ENCODE measurements at places on chromosomes 5 and 9.
A peak's percentile ranks its signal among the peaks of the same experiment; 100 is the strongest.

DNA sequence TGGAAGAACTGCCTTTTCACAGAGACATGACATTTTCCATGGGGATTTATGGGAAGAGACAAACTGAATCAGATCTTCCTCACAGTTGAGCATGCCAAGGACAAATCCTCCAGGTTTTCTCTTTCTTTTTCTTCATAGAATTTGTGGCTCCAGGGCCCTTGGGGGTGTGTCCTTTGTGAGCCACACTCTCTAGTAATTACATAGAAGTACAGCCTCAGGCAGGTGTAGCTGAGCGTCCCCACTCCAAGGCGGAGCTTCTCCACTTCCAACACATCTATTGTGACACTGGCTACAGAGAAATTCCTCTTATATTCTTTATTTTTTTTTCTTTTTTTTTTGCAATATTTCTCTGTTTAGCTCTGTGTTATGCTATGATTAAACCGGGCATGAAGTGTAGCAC lies 420.5 kb upstream of the CD180 start:
- DNase-seq, result no peak

DNA sequence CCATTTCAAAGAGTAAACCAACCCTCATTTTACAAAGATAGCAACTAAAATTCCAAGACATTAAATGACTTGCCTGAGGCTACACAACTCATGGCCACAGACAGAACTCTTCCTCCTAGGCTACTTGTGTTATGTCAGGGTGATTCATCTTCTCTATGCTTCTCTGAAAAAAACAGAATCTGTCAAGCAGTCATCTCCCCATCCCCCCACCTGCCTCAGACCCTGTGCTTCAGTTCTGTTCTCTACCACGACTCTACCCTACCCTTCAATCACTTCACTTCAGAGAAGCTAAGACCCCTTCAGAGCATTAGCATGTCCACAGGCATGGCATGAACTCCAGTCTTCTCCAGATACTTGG lies 277.7 kb upstream of the PTGER4 start:
- DNase-seq, result no peak

- peak; percentile 92 for DNase-seq
Measured at GRCh38 chr9:14251154-14252071, 62.5 kb downstream of the NFIB start.

DNA sequence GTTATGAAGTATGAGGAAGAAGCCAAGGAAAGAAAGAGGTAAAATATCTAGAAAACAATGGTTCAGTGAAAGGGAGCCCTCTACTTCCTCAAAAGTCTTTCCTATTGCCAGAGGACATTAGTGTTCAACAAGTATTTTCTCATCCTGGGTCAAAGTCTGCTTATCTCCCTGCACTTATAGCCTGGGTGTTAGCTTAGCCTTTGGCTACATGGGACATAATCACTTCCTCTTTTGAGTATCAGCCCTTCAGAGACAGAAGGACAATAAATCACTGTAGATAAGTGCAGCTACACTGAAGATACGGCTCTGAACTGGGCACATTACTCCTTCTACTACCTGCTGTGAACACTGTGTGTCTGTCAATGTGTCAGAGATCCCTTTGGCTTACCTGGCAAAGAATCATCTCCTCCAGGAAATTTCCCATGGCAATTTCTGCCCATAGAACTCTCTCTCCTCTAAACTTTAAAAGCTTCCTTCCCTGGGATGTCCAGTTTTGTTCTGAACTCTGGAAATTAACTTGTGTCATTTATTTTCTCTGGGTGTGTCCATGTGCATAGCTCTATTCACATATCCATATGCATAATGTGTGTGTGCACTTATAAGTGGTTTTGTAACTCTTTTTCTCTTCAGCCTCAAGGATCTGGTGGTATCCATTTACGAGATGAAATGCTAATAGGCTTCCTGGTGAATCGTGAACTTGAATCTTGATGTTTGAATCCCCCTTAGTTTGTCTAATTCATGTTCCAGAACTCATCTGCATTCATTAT lies 30.0 kb upstream of the RECK start:
- no peak for DNase-seq

DNA sequence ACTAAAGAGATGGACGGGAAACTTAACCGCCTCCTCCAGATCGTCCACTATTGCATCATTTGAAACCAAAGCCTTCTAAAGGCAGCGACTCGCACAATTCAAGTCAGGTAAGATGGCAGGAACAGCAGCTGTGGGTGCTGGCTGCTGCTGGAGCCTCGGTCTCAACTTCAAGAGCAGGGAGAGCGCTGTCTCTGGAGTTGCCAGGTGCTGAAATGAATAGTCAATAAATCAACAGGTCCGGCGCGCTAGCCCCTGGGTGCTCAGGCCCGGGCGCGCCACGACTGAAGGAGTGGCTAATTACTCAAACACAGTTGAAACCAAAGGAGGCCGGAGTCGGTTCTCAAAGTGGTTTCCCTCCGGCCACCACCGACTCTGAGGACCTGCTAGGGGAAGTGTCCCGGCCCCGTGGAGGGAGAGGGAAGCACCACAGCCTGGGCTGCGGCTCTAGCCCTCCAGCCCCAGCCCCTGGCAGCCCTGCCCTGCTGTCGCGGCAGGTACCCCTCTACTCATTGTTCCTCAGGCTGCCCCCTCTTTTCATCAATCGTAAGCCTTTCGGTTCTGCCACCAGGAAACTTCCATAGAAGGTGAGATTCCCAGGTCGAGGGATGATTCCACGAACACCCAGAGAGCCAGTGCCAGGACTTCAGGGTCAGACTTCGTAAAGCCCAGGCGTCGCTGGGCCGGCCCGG lies 804 bp downstream of the TTC39B start:
- DNase-seq, result peak; percentile 87

DNA sequence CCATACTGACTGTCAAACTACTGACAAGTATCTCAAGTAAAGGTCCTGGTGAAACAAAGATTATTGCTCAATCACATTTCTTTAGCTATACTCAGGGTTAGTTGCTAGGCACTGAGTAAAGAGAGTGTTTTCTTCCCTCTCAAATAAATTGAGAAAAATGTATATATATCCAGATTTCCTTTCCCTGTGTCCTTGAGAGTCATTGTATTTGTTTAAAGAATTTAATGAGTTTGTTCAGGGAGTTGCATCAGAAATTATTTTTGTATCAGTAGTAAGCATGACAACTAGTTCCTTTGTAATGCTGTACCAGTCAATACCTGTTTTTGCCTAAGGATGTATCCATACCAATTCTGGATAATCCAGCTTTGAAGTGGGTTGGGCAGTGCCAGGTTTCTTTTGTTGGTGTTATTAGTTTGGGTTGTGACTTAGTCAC lies 3.2 kb upstream of the ANKHD1 start:
- no peak for DNase-seq

DNA sequence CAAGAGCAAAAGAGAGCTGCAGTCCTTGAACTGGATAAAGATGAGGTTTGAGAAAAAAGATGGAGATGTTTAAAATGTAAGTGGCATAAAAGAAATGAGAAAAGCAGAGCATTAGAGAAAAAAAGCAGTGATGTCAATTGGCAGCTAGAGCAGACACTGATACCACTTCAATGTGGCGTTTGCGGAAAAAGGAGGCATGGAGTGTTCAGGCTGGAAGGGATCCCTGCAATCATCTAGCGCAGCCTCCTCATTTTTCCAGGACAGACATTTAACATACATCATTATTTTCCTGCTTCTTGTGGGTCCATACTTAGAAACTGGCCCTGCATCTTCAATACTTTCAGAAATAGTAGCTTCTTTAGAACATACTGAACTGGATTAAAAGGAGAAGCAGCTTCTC lies 563.8 kb downstream of the PTPRD start:
- no peak for DNase-seq

DNA sequence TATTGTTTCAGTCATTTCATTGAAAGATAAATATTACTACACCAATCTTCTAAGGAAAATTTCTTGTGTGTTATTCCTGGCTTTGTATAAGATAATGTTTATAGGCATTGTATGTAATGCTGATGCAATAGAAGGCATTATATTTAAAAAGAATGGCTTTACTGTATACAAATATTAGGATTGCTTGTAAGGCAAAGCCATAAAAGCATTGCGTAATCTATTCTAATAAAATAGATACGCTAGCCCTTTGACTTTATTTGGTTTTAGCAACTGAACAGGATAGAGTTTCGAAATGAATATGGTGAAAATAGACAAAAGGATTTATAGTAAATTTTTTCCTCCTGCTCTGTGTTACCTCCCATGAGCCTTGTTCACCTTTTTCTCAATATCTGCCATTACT lies 5.5 kb upstream of the LYSMD3 start:
- no peak for DNase-seq

DNA sequence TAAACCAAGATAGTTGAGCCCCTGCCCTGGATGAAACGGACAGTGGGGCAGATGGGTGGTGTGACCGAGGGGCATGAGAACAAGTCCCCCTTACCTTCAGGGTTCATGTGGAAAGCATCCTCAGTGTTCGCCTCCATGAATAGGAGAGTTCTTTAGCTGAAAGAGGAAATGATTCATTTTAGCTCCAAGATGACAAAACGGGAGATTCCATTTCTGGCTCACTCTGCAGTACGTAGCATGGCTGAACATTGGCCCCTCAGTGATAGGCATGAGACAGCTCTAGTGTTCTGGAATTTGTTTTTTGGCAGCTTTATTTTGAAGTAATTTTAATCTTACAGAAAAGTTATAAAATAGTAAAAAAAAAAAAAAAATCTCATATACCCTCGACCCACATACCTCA lies 70.2 kb upstream of the AGXT2 start:
- DNase-seq, result no peak

DNA sequence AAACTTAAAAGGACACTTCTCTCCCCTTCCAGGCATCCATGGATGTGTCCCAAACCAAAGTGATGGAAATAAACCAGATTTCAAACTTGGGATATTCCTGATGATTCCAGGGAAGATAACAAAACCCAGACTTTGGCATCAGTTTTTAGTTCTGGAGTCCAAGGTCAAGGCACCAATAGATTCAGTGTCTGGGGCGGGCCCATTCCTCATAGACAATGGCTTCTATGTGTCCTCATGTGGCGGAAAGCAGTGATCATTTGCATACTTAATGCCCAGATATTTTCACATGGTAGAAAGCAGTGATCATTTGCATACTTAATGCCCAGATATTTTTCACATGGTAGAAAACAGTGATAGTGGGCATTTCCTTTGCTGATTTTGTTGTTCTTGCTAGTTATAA lies 151.4 kb upstream of the DAP start:
- DNase-seq, result no peak

DNA sequence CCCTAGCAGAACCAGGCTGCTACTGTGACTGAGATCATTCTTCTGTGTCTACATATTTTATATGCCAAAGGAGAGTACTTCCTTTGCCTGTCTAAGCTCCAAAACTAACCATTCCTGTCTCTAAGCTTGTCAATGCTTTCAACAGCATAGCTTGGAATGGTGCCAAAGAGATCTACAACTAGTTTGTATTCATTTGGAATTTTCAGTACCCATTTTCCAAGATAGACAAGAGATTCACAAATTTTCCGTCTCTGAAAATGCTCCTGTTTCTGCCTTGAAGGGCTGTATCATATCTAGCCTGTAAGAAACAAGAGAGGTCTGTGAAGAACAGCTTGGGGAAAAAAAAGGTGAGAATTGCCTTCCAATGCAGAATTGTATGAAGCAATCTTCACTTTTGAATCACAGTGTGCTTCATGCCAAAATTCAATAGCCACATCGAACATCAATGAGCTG lies 334.4 kb upstream of the ACTBL2 start:
- DNase-seq, result peak; percentile 7

- DNase-seq, result no peak
Measured at GRCh38 chr9:116318468-116319374, 165.1 kb downstream of the PAPPA start.

- DNase-seq, result no peak
Measured at GRCh38 chr5:171412186-171412585, 7.3 kb upstream of the FGF18 start.

GRCh38 chr5:148859703-148860102 lies 33.3 kb downstream of the ADRB2 start:
- DNase-seq, result no peak

DNA sequence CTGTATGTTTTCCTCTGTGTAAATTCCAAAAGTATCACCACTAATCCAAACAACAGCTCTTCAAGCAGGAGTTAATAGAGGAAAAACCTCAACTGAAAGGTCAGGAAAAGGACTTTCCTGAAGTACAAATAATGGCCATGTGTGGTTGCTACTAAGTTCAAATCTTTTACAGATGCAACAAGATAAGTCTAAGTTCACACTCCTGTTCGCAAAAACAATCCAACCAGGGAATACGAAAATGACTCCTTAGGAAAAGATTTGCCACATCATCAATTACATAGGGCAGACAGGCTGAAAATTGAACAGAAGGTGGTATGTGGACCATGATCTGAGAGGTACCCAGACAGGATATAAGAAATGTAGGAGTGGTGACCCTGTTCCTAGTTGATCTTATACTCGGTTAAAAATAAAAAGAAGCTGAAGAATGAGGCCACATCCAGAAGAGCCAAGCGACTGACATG lies 210.2 kb downstream of the TSSK1B start:
- DNase-seq, result no peak

- DNase-seq, result peak; percentile 58
Measured at GRCh38 chr5:59328709-59329296, 564.7 kb downstream of the PDE4D start.

- no peak for DNase-seq
Measured at GRCh38 chr5:76576450-76576849, 46.8 kb downstream of the F2RL2 start.

- DNase-seq, result no peak
Measured at GRCh38 chr5:9615331-9615730, 14.8 kb downstream of the TAS2R1 start.

DNA sequence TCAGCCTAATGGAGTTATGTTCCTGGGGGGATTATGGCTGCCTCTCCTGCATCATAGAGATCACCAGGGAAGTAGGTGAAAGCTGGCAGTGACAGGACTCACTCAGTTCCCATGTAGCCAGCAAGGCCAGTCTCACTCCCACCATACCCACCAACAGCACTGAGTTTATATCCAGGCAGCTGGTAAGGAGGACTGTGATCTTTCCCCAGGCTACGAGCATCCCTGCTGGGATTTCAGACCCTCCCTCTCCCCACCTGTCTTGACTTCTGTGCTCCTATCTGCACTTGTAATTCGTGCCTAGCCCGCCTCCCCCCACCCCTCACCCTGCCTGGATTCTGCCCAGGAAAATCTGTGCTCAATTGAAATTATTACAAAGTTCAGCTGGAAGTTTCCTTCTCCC lies 499.1 kb upstream of the NUDT12 start:
- no peak for DNase-seq
